ENCODE measurements at places on chromosomes 11 and 22.

DNA sequence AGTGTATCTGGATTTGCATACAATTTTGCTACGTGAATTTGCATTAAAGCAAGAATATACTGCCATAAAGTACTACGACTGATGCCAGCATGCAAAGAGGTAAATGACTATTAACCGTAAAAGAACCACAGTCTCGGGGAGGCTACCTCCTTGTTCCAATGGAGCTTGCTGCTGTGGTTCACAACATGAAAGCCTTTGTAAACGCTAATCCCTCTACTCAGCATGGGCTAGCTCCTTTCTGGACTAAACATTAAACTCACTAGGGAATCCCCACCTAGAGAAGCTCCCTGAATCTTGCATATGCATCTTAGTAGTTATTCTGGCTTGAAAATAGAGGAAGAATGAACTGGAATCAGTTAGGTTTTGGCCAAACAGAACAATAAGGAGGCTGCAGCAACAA, 60.5 kb upstream of the ARHGAP32 start:
- no peak for DNase-seq

- DNase-seq = no peak
Measured at GRCh38 chr11:126161023-126161391, 50.4 kb downstream of the RPUSD4 start.

GRCh38 chr11:100105982-100106358, 581.1 kb upstream of the ARHGAP42 start:
- no peak for DNase-seq

- no peak for DNase-seq
Measured at GRCh38 chr11:63937713-63938478, 906 bp upstream of the NAA40 start.

DNA sequence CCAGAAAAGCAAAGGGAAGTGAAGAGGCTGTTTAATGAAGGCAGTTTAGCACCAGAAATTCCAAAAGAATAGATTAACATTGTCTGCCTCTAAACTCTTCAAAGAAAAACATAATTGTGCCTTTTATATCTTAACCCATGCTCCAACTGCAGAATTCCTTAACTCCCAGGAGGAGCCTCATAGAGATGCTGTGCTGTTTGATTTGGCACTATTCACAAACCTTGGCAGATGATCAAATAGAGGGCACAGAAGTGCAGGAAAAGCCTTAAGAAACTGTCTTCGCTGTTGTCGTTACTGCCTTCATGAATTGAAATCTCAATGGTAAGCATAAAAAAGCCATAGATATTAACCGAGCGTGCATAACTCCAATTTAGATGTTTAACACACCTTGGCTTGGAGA, 124.1 kb upstream of the MPPED2 start:
- DNase-seq = no peak
